ENCODE measurements at places on chromosomes 3 and 15.

DNA sequence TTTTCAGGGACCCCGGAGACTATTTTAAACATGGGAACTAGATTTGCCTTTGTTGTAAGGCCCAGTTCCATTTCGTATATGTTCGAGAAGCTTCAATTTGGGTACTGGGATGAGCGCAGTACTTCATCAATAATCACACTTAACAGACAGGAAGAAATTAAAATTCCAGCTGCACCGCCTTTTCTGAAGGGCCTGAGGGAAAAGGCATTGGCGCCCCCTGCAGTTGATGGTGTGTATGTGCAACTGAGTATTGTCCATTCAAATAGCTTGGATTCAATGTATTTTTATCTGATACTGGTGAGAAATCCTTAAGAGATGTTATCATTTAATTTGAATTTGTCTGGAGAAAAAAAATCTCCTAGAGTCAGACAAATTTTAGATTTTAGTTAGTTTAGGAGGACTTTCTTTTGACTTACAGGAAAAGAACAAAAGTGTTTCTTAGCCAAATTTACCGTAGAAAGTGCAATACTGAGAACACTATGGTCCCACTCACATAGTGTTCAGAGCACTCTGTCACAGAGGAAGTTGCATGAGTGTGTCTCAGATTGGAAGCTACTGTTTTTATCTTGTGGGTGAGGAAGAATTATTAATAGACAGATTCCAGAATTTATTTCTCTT, 5.4 kb upstream of the ALDH1A2 start:
- peak; percentile 33 for DNase-seq

DNA sequence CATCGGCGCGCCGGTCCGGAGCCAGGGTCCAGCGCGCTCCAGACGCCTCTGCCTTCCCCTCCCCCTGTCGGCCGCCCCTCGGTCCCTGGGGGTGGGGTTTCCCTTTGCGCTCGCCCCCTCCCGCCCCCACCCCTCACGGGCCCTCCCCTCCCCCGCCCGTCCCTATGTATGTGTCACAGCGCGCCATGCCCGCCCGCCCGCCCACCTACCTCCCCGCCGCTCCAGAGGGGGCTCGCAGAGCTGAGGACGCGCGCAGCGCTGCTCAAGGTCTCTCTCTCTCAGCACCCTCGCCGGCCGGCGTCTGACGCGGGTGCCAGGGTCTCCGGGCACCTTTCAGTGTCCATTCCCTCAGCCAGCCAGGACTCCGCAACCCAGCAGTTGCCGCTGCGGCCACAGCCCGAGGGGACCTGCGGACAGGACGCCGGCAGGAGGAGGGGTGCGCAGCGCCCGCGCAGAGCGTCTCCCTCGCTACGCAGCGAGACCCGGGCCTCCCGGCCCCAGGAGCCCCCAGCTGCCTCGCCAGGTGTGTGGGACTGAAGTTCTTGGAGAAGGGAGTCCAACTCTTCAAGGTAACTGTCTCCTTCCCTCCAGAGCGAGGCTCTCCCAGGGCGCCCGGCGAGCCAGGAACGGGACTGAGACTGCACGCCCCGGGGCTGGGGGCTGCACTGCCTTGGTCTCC, at the start of gene ACAN:
ACAN (plus strand) TSS at position 196 of the 679 bp plus-strand sequence. CDS start 32,771 bp downstream, outside the sequence.
- DNase-seq: no peak

DNA sequence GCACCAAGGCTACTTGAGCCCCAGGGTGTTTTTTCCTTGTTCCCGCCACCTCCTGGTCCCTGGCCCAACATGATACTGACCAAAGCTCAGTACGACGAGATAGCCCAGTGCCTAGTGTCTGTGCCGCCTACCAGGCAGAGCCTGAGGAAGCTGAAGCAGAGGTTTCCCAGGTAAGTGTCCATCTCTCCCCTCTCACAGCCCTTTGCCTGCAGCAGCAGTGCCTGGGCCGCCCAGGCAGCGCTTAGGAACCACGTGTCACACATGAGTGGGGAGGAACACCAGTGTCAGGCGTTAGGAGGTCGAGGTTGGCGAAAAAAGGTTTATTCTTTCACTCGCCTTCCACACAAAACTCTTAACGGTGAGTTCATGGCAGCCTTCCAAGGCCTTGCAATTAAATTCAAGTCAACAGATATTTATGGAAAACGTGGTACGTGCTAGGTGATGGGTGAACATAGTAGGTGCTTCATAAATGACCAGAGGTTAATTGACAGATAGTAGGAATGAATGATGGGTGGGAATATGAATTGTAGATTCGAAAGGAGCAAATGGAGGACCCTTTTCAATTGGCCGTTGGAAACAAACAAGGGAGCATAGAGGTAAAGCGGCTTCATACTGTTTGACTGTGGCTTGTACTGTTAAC, 486 bp downstream of the CDIN1 start:
- peak; percentile 12 for DNase-seq

GRCh38 chr15:74171965-74172541, 1.5 kb upstream of the ISLR start:
- no peak for DNase-seq

DNA sequence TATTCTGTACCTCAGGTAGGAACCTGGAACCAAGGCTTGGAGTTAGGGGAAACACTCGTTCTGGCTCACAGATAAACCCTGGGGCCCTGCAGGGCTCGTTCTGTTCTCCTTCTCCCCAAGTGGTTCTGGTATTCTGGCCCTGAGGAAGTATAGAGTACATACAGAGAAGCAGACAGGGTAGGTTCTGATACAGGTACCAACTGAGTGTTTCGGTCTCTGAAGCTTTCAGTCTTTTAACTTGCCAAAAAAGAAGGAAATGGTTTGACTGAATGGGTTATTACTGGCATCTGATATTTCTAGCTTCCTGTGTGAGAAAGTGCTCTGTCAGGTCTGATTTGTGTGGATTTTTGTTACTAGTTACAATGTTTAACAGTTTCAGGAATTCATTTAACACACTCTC, 67.3 kb downstream of the UBE2E2 start:
- DNase-seq: no peak

GRCh38 chr3:183178833-183179549, 16.5 kb upstream of the LAMP3 start:
- DNase-seq: peak; percentile 45

DNA sequence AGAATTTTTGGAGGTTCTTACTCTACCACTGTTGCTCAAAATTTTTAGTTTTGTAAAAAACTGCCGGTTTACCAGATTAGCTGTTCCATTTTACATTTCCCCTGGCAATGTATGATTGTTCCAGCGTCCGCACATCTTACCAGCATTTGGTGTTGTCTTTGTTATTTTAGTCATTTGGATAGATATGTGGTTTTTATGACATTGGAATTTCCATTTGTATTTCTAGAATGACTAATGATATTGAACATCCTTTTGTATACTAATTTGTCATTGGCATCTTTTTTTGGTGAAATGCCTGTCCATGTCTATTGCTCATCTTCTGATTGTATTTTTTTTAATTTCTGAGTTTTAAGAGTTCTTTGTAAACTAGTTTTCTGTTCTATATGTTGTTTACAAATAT, 28.5 kb downstream of the LRRC28 start:
- peak; percentile 22 for DNase-seq

- no peak for DNase-seq
These were observed 46.0 kb upstream of the SLC6A1 start for GRCh38 chr3:10946526-10946925.

GRCh38 chr3:54822206-54822605, 105.7 kb downstream of the LRTM1 start:
- DNase-seq: no peak

DNA sequence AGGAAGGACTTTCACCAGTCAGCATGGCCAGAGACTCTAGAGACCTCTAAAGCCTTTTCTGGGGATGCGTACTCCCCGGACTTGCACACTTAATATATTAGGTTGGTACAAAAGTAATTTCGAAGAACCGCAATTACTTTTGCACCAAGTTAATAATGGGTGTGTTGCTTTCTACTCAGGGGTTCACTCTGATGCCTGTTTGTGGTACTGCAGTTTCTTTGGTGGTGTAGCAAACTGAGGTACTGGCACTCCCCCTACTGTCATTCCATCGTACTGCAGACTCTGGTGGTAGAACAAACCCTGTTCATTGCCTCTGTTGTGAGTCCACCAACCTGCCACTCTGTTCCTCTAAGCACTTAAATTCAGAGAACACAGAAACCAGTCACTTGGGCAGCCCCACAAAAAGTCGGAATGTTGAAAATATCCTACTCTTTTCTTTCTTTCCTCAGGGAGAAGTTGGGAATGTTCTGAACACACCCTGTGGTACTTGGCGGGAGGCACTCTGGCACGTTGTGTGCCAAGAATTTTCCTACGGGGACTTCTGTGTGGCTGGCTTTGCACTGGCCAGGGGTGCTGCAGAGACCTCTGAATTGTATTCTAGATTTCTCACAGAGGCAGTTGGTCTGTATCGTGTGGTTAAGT, 46.3 kb downstream of the GABRG3 start:
- no peak for DNase-seq

DNA sequence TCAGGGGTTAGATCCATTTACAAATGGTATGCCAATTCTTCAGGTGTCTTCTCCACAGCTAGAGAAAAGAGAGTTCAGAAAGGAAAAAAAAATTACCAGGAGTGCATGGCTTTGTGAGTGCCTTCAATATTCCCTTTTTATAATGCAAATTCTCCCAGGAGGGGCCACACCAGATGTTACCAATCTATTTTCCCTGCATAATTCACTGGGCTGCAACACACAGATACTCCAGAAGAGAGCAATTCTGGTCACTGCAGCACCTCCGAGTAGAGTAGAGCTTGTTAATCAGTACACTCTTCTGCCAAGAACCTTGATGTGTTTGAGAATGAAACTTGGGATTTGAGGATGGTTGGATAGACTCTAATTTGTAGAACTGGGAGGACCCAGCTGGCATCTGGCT, 80.7 kb upstream of the SPRED1 start:
- DNase-seq: no peak

DNA sequence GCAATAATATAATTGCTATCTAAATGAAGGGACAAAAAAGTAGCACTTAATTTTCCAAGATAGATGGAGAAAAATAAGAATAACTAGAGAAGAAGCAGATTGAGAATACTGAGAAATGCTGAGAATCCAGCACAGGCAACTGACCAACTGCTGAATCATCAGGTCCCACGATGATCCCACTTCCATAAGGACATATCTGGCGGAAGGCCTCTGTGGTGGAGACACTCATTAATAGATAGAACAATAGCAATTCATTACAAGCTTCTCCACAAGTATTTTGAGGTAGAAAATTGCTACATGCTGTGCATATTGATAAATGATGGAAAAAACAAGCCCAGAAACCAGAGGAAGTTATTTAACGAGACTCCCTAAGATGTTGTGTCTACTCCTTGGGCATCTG, 105.9 kb downstream of the DUT start:
- DNase-seq: no peak

- no peak for DNase-seq
These were observed 52.4 kb upstream of the CMSS1 start for GRCh38 chr3:99765042-99765942.

GRCh38 chr3:88641033-88641604, 466.3 kb upstream of the EPHA3 start:
- DNase-seq: no peak

DNA sequence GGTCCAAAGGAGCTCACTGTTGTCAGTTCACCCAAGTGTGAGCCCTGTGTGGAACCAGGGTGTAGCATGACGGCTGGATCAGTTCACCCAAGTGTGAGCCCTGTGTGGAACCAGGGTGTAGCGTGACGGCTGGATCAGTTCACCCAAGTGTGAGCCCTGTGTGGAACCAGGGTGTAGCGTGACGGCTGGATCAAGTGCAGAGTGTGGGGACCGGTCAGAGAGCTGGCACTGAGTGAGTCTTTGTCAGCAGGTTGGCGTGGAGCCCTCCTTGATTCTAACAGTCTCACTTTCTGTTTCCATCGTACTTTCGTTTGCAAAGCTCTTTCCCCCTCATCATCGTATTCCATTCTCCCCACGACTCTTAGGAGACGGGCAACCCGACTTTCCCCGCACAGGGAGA, 57.9 kb upstream of the DLG1 start:
- no peak for DNase-seq

DNA sequence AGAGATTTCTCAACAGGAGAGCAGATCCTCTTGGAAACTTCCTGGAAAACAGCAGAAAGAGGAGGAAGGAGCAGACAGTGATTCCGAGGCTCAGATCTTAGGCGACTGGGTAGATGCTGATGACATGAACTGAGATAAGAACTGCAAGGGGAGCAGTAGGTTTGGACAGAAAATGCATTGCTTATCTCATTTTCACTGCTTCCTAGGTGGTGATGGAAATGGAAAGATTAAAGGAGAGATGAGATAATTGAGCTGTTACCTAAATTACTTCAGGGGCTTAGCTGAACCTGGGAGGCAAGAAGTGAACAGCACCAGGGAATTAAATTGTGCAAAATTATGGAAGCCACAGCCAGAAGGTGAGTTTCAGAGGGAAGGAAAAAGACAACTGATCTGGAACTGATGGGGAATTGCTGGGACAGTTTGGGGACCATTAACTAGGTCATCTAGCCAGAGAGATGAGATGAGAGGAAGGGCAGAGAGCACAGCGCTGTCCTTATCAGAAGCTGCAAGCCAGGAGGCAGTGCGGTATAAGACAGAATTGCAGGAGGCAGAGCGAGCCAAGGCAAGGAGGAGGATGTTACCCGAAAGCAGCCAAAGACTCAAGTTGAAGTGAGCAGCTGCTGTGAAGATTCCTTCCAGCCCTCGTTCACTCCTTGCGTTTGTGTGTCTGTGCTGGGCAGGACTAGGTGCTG, 140.4 kb downstream of the SRGAP3 start:
- no peak for DNase-seq

DNA sequence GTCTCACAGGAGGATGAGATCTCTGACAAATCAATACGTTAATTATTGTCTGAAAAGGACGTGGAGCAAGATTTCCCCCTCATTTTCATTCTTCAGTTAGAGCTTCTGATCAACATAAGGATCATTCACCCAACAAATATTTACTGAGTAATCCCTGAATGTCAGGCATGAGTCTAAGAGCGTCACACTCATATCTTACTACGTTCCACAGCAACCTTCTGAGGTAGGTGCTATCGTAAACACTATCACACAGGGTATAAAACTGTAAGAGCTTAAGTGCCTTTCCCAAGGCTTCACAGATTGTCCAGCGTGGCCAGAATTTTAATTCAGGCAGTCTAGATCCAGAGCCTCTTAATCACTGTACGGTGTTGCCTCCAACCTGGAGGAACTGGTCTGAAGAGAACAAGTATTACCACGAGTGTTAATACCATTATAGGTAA, 10.6 kb upstream of the TM4SF1 start:
- DNase-seq: no peak
